ENCODE measurements at places on chromosomes 13 and 19. TPM values are rescaled to one million over a fixed set of nuclear protein-coding genes. Genes with fewer than 3 reads are reported as not detected.

Gene KIR2DL1
- not detected for total RNA-seq

Gene PPP1R13L
- 2.8 TPM for total RNA-seq

Gene FOXA3
- not detected for total RNA-seq

Gene ELF1
- 51.0 TPM for total RNA-seq

Gene WTIP
- total RNA-seq: 3.6 TPM

Gene NEK5
- total RNA-seq: 0.45 TPM

Gene RETN
- not detected for total RNA-seq

Gene GPC5
- not detected for total RNA-seq

Gene WDR88
- not detected for total RNA-seq

Gene SLC5A5
- not detected for total RNA-seq

Gene OR10H1
- total RNA-seq: not detected

Gene CEACAM16
- not detected for total RNA-seq

Gene ZNF223
- total RNA-seq: 6.5 TPM

Gene MCEMP1
- not detected for total RNA-seq

Gene NXNL1
- not detected for total RNA-seq

Gene NLRP9
- not detected for total RNA-seq

Gene ELANE
- total RNA-seq: 0.09 TPM

Gene HIPK4
- not detected for total RNA-seq

Gene IFNL1
- total RNA-seq: not detected

Gene SLITRK6
- 0.18 TPM for total RNA-seq

Gene NMRK2
- total RNA-seq: not detected

Gene CYP2A6
- total RNA-seq: not detected

Gene HDGFL2
- 69.4 TPM for total RNA-seq

Gene CEACAM8
- total RNA-seq: not detected

Gene ZNF816
- 4.1 TPM for total RNA-seq

Gene CLIP3
- total RNA-seq: 7.4 TPM

Gene TMIGD2
- total RNA-seq: not detected

Gene RFPL4A
- total RNA-seq: not detected

Gene PCDH17
- 1.4 TPM for total RNA-seq

Gene CPB2
- not detected for total RNA-seq

All from fibroblast of the aortic adventitia (primary cell).